ENCODE measurements at places on chromosomes 1 and 21.

GRCh38 chr1:201619513-201619912, 80.6 kb downstream of the NAV1 start:
- no peak for DNase-seq

DNA sequence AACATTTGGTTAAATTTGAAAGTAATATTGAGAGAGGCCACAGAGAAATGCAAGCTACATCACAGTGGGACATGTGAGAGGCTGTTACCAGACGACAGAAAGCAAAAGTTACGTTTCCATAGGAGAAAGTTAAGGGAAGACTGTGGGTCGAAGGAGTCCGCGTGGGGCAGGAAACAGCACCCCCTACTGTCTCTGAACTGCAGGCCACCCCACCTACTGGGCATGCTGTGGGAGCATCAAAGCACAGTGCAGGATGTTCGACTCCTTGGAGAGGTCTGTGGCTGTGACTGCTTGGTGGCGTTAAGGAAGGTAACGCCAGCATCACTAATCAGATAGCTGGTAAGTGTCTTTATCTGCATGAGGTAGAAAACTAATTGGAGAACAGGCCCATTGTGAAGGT, 123.9 kb downstream of the PTBP2 start:
- DNase-seq: no peak

- DNase-seq: no peak
Measured at GRCh38 chr1:29426701-29427279, 190.5 kb downstream of the PTPRU start.

DNA sequence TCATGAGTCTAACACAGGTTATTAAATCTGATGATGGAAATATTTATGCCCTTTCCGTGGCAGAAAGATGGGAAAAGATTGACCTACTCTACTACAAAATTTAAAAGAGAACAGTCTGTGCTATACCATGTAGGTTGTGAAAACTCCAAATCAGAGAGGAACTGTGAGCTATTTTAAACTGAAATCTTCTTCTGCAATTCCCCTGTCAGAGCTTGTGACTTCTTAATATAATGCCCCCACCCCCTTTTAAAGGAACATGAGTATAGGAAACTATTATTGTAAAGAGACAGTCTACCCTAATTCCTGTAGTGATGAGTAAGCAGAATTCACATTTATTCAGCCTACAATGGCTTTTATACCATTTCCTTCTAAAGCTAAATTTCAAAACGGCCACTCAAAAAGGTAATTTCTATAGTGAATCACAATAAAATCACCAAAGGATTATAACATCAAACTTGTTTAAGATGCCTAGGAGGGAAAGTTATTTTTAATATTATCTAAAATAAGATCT, 11.7 kb downstream of the DSCAM start:
- no peak for DNase-seq

DNA sequence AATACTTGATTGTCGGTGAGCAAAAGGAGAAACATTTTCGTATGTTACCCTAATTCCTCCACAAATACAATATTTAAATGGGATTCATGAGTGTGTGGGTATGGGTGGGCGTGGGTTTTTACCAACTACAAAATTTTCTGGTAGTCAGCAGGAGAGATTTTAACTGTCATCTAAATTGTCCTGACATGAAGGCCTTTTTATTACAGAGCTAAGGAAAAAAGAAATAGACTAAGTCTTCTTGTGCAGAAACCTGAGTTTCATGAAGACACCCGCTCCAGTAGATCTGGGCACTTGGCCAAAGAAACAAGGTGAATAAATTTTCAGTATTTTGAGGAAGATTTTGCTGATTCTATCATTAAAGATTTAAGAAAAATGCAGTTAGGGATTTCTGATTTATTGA, 752 bp downstream of the RGS18 start:
- no peak for DNase-seq

DNA sequence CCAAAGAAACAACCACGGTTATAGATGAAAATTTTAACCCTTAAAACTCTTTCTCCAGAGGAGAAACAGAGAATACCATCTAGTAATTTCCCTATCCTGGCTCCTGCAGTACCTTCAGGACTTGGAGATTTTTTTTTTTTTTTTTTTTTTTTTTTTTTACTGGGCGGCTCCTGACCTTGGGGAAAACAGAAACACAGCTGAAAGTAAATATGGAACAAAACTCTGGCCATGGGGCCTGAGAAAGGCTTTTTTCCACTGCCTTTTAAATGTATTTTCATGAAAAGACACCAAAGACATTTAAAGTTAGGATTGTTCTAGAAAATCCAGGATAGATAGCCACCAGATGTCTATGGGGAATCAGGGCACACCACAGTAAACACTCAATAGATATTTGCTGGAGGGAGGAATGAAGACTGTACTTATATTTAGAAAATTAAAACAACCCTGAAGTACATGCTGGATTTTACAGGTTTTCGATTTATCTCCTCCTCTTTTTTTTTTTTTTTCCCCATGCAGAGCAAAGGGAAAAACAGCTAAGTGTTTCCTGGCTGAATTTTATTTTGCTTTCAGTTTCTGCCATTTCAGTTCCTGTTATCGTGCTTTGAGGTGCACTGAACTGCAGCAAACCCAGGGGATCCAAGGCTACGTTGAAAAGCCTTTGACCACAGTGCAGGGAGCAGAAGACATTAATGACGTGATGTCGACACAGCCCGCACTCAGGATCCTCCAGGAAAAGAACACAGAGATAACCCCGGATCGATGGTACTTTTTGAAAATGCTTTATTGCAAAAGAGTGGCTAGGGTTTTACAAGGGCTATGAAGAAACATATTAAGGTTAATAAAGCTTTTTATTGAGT, 35.7 kb upstream of the CNN3 start:
- no peak for DNase-seq

GRCh38 chr1:72010094-72010431, 272.3 kb downstream of the NEGR1 start:
- DNase-seq: no peak

GRCh38 chr1:172219966-172220365, 200.5 kb upstream of the C1orf105 start:
- DNase-seq: no peak

GRCh38 chr1:181216591-181216994, 128.1 kb downstream of the IER5 start:
- no peak for DNase-seq

DNA sequence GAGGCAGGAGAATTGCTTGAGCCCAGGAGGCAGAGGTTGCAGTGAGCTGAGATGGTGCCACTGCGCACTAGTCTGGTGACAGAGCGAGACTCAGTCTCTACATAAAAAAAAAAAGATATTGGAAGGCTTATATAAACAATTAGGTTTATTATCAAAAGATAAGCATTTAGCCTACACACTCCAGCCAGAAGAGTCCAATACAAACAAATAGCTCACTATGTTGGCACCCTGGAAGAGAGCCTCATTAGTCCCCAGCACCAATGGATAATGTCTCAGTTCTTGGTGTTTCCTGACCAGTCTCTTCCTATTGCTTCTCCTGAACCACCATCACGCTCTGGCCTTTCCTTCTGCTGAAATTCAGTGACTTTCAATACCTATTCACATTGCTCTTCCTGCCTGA, 48.6 kb upstream of the ATP1A1 start:
- no peak for DNase-seq

GRCh38 chr1:32219022-32219421, 3.1 kb downstream of the TMEM234 start:
- no peak for DNase-seq

DNA sequence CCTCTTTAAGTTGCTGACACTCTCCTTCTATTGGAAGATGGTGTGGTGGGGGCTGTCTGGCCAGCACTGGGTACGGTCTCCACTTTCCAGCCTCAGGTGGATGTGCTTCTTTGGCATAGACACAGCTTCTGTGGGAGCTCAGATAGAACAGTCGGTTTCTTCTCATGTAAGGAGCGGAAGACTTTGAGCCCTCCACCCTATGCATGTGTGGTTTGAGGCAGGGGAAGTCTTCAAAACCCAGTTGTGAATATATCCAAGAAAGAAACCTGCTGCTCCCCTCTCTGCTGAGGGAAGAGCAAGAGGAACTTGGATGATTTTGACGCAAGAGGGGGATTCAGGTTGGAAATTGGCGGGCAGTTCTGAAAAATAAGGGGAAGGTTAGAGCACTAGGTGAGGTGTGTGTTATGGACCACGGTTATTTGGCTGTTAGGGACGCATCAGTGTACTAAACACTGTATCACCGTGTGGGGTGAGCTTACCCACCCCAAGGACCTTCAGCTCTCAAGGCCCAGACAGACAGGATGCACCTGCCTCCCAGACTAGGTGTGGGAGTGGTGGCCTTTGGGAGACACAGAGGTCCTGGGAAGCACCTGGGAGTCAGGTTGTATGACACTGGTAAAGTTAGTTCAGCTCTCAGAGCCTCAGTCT, 36.2 kb downstream of the IL6R start:
- DNase-seq: no peak

- DNase-seq: no peak
Measured at GRCh38 chr1:53550201-53550741, 91.1 kb downstream of the DMRTB1 start.

DNA sequence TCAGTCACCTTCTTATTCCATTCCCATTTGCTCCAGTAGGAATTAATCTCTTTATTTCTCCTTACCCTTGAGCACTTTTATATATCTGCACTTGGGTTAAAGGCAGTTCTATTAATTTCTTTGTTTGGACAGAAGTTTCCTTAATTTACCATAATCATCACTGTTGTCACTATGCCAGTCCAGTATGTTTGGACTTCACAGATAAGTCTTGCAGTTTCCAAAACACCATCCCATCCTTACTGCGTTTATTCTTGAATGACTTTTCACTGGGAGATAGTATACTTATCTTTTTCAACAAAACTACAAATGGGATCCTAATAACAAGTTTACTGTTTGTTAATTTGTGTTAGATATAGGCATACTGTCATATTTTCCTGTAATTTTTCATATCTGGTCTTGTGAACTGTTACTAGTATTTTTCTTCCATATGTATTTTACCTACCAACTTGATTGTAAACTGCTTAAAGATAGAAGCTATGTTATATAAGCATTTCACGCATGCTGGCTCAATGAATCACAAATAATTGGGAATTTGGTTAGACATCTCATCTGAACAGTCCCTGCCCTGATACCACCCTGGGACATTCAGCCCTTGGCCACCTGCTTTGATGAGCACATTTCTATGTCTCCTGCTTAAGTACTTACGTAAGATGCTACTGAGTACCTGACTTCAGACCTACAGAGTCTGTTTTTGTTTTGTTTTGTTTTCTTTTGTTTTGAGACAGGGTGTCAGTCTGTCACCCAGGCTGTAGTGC, 78.2 kb downstream of the OLFML2B start:
- DNase-seq: no peak

DNA sequence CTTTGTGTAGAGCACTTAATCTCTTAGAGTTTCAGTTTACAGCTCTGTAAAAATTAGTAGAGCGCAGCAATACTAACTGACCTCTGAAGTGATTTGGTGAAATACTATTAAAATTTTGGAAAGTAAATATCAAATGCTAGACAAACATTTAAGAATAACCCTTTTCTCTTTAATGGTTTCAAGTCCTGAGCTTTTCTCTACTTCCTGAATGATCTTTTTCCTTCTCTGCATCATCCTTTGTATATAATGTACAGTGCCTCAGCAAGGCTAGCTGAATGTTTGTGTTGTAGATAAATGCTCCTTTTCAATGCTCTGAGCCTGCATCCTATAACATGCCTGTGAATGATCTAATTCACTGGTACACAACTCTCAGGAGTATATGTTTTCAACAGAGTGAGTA, 272.9 kb downstream of the ADGRL2 start:
- DNase-seq: no peak

DNA sequence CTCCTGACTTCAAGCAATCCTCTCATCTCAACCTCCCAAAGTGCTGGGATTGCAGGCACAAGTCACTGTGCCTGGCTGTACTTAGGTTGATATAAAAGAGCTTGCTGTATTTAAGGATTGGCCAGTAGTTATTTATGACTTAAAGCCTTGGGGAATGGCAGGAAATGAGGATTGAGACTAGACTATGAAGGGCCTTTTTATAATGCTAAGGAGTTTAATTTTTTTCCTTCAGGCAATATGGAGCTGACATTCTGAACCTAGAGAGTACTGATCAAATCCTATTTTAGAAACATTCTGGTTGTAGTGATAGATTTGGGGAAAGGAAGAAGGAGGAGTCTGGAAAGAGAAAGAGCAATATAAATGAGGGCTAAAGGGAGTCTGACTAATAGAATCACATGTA, 44.7 kb downstream of the MSH4 start:
- no peak for DNase-seq

DNA sequence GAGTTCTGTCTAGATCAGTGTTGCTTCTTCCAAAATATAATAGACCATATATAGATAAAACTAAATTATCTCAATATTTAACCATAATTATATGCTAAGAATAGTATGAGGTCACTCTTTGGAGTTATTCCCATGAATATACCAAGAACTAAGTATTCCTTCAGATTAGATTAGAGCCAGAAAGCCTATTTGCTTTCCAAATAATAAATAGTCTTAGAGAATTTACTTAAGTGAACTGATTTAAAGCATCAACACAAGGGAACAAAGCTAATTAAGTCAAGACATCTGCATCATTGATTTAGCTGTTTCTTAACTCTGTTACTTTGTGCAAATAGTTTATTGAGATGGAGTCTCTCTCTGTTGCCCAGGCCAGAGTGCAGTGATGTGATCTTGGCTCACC, 35.7 kb downstream of the FNBP1L start:
- no peak for DNase-seq

DNA sequence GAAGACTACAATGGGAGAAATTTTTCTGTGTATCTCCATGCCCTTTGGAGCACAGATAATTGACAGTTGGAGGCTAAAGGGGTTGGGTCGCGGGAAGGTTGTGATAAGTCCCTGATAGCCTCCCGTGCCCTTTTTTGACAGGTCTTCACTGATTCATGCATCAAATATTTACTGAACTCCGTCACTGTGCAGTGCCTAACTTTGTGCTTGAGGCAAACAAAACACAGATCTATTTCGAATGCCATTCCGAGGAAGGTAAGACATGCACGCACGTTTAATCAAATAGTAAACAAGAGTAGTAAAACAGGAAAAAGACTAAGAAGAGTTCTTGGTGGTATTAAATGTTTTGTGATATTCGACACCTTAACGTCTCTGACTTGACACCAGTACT, 494 bp upstream of the PIP5K1A start:
- DNase-seq: no peak

- no peak for DNase-seq
Measured at GRCh38 chr1:31535561-31535960, 40.8 kb upstream of the TINAGL1 start.

DNA sequence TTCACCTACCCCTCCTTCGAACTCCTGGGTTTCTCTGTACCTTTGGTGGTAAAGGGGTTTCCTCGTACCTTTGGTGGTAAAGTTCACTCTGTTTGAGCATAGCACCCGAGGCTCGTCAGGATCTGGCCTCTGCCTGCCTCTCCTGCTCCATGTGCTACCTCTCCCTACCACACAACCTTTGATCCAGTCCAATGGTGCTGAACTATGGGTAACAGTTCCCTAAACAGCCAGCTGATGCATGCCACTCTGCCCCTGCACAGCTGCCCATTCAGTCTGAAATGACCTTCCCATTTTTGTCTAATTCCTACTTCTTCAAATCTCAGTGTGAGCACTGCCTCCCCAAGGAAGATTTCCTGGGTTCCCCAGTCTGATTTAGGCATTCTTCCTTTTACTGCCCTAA, 14.0 kb downstream of the OVAAL start:
- DNase-seq: no peak

GRCh38 chr1:53765657-53766056, 26.7 kb upstream of the GLIS1 start:
- no peak for DNase-seq
